ENCODE measurements at places on chromosomes 2 and 18.

GRCh38 chr2:39377226-39377939 is 59.7 kb downstream of the MAP4K3 start:
- no peak for DNase-seq

DNA sequence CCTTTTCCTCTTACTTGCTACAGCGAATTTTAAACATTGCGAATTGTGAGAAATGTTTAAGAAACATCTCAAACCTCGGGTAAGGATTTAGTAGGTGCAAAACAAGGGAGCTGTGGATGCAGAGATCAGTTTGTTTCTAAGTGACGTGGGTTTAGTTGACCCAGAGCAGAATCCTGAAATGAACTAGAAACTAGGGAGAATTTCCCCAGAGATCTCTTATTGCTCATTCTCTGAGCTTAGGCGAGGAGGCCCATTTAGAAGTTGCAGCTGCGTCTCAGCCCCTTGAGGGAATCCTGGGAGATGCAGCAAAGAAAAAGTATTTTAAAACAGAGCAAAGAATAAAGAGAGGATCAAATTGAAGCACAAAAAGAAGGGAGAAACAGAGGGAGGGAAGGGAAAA is 29.3 kb downstream of the FAM124B start:
- no peak for DNase-seq

DNA sequence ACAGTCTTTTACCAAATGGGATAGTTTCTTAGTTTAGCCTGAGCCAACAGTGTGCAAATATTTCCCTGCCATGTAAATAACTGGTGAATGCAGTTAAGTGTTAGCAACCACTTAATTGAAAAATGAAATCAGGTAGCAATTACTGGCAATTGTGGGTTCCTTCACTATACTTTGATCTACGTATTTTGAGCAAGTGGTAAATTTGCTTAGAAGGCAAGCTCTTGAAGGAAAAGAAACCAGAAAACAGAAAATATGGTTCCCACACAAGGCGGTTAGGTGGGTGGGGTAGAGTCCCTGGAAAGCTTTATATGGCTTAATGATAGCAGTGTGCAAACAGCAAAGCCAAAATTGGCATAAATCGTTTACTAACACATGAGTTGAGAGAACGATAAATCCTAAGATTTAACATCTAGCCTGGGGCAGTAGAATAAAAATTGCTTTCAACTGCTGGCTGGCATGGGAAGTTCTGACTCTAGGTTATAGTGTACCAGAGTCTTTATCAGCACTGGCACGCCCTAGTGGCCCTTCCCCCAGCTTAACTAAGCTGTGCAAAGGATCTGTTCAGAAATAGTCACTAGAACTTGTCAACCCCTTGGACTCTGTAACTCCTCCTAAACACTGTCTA is 17.0 kb downstream of the SLC9A2 start:
- no peak for DNase-seq

GRCh38 chr2:159072795-159073194 is 104.4 kb downstream of the TANC1 start:
- DNase-seq = no peak

- DNase-seq = no peak
Observed at GRCh38 chr2:49165662-49166061, 11.3 kb upstream of the FSHR start.

DNA sequence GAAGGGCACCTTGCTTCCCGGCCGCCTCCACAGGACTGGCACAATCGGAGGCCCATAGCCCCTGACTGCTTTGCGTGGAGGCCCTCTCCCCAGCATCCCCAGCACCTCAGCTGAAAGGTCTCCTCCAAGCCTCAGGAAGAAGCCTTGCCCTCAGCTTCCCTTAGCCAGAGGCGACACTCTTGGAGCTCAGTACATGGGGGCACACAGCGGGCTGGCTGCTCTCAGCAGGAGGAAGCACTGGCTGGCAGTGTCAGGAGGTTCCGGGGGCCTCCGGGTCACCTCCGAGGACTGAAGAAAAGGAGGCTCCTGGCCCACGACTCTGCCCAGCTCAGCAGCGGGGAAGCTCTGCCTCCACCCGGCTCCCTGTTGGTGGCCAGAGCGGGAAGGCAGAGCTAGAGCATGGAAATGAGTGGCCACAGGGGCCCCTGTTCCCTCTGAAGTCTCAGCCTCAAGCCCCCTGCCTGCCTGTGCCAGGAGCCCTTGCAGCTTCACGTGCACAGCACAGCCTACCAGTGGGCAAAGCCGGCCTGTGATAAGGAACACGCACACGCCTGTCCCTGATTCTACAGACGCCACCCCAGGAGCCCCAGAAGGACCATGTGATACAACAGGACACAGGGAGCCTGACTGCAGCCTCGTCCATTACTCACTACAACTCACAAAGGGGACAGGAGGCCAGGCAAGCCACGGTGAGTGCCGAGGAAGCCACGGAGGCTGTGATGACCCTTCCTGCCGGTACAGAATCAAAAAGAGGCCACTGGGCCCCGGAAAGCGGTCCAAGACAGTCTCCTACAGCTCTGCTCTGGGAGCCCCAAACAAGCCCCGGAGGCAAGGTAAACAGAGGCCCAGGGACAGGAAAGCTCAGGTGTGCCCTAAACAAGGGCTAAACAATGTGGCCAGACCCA is 15.5 kb downstream of the HDAC4 start:
- no peak for DNase-seq

DNA sequence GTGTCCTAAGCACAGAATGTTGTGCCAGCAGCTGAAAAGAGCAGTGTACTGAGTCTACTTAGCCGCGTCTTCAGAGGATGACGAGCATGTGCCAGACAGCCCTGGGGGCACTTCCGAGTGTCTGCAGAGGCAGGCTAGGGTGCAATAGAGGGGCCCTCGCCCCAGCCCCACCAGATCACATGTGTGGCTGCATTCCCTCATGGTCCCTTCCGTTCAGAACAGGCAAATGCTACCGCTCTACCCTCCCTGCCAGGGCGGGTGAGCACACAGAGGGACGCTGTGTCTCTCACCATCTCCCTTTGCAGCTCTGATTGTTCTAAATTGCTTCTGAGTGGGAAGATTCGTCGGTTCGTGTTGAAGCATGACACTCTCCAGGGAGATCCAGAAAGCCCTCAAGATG is 212.2 kb upstream of the RAB12 start:
- DNase-seq = no peak

DNA sequence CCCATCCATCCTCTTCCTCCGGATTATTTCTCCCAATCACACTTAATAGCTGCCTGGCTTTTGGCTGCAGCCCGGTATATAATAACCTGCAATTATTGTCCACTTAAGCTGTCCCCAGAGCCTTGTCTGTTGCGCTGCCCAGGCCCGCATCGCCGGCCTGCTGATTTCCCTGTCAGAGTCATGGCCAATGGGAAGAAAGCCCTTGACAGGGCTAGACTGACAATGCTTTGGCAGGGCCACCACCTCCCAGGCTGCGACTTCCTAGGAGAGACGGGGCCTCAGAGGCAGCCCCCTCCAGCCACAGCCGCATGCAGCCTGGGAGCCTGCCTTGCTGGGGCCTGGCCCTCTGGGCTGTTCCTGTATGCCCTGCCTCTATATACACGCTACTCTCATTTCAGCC is 10.0 kb upstream of the CELF4 start:
- DNase-seq = no peak

DNA sequence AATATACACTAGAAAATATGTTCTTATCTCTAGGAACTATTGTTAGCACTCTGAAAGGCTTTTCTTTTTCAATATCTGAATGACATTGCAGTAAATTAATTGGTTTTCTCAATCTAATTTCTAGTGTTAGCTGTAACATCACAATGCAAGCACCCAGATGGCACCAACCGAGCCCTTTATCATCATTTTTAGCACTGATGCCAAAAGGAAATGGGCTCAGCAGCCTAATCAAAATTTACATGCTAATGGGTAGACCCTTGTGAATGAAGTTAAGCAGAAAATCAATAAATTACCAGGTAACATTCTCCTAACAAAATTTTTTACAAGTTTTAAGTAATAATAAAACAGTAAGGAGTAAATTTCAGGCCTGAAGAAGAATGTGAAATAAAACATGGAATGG is 53.5 kb upstream of the PGAP1 start:
- DNase-seq = no peak

DNA sequence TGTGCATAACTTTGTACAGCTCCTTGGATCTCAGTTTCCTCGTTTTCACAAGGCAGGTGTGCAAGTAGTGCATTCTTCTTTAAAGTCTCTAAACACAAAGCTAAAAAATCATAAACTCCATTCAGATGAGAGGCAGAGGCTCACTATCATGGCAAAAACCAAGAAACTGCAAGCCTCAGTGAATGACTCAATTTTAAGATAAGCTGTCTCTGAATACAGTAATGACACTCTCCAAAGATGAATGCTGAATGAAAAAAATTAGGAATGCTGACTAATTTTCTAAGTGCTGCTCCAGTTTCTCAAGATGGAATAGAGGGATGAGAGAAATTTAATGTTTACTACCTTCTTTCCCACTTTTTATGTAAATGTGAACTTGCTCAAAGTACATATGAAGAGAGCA is 17.2 kb downstream of the B4GALT6 start:
- DNase-seq = no peak

GRCh38 chr2:105517814-105518705 is 119.2 kb upstream of the FHL2 start:
- peak; percentile 24 for DNase-seq

DNA sequence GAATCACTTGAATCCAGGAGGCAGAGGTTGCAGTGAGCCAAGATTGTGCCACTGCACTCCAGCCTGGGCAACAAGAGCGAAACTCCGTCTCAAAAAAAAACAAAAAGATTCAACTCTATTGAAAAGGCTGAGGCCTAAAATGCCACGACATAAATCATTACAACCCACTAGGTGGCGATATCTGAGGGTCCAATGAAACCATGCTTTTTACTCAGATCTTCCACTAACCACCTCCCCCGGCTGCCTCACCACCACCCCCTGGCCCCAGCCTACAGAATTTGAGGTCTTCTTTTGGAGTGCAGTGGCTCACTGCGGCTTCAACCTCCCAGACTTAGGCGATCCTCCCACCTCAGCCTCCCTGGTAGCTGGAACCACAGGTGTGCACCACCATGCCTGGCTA is 57.5 kb downstream of the AP1S3 start:
- DNase-seq = no peak

DNA sequence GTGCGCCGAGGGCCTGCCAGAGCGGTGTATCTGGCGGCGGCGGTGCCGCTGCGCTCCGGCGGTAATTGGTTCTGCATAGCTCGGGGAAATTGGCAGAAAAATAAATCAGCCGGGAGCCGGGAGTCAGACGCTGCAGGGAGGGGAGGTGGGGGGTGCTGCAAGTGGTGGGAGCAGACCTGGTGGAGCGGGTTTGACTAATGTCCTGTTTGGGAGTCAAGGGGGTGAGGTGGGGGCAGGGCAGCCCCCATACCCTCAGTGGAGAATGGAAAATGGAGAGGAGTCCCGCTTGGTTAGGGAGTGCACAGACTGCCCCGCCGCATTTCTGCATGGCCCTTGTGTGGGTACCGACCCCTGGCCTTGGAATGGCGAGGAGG is 107.3 kb downstream of the DYSF start:
- no peak for DNase-seq

GRCh38 chr18:72201032-72201431 is 343.1 kb downstream of the CBLN2 start:
- no peak for DNase-seq

- DNase-seq = peak; percentile 22
Observed at GRCh38 chr2:229416116-229416694, 145.1 kb upstream of the PID1 start.

- no peak for DNase-seq
Observed at GRCh38 chr2:143686585-143687164, 557.5 kb downstream of the ARHGAP15 start.

DNA sequence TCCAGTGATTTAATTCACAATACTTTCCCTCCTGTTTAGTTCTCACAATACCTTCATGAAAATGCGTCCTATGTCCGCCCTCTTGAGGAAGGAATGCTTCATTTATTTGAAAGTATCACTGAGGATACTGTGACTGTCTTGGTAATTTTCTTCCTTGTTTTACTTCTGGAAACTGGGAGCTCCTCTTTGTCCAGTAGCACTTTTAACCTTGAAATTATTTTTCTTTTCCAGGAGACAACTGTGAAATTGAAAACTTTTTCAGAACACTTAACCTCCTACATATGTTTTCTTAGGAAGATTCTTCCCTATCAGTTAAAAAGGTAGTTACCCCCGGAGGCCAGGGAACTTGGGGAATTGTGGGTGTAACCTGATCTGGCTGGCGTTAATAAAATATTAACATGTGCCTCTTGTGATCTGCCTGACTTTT is 58.9 kb upstream of the STON1 start:
- DNase-seq = no peak

DNA sequence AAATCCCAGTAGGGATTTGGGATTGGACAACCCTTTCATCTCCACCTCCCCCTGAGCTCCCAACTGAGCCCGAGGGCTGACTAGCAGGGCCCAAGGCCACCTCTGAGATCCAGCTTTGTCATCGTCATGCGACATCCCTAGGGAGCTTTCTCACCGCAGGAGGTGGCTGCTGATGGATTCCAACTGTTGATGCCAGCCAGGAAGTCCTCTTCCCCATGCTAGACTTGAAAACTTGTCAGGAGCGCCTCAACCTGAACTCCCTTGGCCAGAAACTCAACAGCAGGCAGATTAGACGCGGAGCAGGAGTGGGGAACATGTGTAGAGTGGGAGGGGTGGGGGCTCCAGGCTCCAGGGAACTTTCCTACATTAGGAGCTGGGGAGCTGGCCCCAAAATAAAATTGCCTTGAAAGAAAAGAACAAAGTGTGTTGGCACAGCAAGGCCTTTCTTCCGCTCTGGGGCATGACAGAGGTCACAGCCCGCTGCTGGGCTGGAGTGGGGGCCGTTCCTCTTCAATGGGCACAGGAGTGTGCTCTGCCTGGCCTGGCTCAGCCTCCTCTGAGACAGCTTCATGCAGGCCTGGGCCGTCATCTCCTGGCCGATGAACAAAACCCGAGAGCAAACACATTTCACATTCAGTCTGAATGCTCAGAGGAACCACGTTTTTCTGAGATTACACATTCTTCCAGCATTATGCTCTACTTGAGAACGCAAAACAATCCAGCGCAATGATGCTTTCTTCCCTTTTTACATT is 34.5 kb downstream of the EMILIN2 start:
- no peak for DNase-seq

DNA sequence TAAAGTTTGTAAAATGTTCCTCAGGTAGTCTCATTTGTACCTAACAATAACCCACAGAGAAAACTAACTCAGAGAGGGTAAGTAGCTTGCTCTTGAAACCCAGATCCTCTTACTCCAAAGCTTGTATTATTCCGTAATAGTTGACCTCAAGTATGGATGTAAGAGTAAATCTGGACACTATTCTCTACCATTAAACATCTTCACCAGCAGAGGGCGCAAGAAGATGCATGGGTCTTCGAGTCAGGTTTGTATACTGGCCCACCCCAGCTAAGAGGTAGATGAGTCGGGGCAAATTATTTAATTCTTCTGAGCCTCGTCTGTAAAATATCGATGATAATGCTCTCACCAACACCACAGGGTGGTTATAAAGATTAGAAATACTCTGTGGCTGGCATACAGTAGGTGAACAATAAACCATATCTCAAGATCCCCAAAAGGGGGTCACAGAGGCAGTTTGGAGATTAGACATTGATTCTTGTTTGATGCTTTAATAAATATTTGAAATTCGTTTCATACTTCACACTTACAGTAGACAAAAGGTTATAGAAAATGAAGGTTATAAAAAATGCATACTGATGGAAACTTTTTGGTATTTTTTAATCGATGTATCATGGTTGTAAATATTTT is 3.5 kb upstream of the CABLES1 start:
- no peak for DNase-seq

Data from anterior cingulate cortex (tissue), 58 donors.